AG09309 (cell line): ENCODE measurements at places on chromosomes 2 and 18.

DNA sequence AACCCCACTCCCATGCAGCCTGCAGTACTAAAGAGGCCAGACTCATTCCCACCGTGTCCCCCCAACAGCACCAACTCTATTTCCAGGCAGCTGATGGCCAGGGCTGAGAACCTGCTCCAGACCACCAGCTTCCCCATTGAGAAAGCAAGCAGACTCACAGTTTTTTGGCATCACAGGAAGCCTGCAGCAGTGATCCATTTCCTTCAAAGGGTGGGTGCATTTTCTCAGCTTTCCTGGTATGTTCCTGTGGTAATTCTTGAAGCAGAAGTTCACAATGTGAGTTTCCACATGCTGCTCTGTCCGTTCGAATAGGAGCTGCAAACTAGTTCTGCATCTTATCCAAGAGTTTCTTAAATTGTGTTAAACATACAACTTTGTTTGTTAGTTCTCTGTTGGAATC is 1249.6 kb upstream of the FAM98A start:
- DNase-seq = no peak

- no peak for DNase-seq
Observed at GRCh38 chr2:73281244-73281643, 3.0 kb downstream of the FBXO41 start.

GRCh38 chr2:134245340-134245984 is 8.4 kb upstream of the MGAT5 start:
- DNase-seq = no peak

GRCh38 chr2:169757356-169757755 is 23.7 kb downstream of the KLHL23 start:
- DNase-seq = no peak
